ENCODE measurements at places on chromosomes 4 and X.

DNA sequence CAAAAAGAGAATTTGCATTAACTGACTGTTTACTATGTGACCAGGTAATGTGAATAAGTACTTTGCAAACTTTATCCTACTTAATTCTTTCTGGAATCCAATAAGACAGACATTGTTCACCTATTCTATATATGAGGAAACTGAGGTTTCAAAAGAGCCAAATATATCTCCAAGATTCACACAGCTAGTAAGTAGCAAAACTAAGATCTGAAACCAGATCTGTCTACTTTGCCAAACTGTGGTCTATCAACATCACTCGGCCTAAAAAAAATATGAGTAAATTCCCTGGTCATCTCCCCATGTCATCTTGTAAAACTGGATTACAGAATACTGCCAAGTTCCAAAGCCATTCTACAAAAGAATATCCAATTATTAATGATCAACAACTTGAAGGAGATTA, 52.8 kb downstream of the ANAPC10 start:
- no peak for DNase-seq

DNA sequence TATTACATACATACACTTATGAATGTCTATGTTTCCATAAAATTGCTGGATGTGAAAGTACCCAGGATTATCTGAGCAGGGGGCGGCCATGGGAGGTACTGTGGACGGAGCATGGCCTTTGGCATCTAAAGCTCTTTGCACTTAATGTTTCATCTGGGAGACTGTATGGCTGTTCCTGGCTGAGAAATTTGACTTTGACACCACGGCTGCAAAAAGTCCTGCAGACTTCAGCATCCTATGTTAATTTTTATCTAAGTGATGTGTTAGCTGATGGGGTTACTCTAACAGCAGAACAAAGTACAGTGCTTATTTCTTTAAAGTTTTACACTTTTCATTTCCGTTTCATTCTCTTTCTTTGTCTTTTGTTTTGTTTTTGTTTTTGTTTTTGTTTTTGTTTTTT, 139.8 kb upstream of the STX18 start:
- DNase-seq = no peak

DNA sequence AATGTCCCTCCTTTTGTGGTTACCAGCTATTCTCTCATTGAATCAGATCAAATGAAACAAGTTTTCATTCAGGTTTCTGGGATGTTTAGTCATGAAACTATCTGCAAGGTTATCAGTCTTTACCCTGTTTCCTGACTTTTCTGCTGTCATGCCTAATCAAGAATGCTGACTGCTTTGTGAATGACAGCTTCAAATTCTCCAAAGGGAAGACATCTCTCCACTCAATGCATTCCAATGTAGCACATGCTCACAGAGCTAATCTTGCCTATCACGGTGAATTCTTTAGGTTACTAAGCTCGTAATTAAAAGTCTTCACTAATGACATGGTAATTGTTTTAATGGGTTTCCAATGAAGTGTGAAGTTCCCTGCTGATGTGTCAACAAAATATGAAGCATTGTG, 1068.5 kb downstream of the PCDH7 start:
- no peak for DNase-seq

DNA sequence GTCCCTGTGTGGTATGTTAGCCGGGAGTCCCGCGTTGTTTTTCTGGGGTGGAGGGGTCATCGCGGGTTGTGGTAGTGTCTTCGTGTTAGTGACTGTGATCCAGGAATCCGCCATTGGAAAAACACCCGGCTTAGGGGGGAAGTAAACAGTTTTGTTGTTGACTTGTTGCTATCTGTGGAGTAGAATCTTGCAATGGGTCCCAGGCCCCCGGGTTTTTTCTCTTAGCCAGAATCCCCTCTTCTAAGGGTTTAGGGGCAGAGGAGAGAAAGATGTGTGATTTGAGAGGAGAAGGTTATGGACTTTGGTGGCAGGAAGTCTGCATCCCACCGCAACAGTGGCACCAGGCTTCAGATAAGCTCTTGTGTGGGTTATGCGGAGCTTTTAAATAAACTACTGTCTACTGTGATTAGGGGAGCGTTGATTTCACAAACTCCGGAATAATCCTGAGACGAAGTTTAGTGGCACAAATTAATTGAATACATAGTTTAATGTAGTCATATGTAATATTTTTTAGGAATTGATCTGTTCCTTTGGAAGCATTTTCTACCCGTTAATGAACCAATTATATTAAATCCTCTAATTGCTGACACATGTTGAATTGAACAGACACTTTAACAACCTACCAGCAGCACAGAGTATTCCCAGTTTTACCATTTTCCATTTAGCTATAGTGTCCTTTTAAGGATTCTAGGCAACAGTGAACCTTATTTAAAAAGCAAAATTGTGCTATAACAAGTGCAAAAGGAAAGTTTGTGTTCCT, 1.4 kb downstream of the DDX3X start:
- DNase-seq = no peak
